ENCODE measurements at places on chromosomes 1 and 21. TPM values are rescaled to one million over a fixed set of nuclear protein-coding genes. Genes with fewer than 3 reads are reported as not detected.
A peak's percentile ranks its signal among the peaks of the same experiment; 100 is the strongest.

DNA sequence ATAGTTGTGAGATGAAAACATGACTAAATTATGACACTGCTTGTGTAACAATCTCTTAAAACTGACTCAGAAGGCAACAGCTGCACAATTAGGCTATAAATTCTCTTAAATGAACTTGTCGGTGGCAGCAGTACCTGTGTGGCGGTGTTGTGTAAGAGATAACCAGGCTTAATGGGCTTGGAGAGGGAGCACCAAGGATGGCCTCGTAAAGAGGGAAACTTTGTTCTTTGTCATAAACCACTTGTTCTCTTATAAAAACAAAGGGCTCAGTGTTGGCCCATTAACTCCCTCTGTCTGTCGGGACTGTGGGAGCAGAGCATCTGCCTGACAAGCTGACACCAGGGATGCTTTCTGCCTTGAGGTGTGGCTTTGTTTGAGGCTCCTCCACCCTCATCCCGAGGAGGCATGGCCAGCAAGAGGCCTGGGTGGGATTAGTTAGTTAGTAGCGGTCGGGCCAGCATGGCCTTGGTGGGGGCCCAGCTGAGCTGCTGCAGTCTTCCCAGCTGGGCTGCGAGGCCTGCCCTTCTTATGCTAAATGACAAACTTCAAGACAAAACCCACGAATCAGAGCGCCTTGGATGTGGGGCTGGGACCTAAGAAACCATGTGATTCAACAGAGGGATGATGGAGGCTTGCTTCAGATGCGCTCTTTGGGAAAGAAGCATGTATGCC is 171.4 kb downstream of the CAMTA1 start:
- no peak for DNase-seq

DNA sequence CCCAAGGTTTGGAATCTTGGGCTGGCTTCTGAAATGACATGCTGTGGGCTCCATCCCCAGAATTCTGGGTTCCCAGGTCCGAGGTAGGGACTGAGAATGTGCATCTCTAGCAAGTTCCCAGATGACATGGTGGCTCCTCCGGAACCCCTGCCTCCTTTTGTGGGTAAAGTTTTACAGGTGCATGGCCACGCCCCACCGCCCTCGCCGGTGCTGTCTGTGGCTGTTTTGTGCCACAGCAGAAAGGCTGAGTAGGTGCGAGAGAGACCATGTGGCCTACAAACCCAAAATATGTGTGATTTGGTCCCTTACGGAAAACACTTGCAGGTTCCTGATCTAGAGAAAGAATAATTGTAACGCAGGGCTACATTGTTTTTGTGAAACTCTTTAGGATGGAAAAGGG is 30.9 kb downstream of the SKI start:
- no peak for DNase-seq

TCHH gene
- total RNA-seq: 0.11 TPM

FMO2 gene
- total RNA-seq: 13.8 TPM

NID1 gene
- 64.2 TPM for total RNA-seq

DNA sequence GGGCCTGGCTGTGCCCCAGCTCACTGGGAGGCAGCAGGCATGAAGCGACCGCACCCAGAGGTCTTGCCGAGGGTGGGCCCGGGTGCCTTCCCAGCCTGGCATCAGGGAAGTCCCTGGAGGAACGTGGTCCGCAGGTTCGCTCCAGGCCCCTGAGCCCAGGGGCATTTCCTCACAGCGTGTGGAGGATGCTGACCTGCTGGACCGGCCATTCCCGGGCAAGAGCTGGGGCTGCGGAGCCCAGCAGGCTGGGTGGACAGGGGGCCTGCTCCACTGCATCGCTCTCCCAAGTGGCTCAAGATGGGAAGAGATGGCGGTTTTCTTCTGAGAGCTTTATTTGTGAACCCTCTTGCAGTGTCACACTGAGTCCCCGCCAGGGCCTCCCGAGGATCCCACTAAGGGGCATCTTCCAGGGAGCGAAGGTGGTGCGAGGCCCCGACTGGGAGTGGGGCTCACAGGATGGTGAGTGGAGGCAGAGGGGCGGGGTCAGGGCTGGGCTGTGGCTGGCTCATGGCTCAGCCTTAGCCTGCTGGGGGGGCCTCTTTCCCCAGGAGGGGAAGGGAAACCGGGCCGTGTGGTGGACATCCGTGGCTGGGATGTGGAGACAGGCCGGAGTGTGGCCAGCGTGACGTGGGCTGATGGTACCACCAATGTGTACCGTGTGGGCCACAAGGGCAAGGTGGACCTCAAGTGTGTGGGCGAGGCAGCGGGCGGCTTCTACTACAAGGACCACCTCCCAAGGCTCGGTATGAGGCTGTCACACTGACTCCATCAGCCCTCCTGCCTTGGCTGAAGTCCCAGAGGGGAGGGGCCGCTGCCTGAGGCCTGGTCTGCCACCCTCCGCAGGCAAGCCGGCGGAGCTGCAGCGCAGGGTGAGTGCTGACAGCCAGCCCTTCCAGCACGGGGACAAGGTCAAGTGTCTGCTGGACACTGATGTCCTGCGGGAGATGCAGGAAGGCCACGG is 7.2 kb upstream of the MMP23B start:
- DNase-seq: no peak

- no peak for DNase-seq
Observed at GRCh38 chr1:172460887-172461315, 17.0 kb upstream of the PIGC start.

DNA sequence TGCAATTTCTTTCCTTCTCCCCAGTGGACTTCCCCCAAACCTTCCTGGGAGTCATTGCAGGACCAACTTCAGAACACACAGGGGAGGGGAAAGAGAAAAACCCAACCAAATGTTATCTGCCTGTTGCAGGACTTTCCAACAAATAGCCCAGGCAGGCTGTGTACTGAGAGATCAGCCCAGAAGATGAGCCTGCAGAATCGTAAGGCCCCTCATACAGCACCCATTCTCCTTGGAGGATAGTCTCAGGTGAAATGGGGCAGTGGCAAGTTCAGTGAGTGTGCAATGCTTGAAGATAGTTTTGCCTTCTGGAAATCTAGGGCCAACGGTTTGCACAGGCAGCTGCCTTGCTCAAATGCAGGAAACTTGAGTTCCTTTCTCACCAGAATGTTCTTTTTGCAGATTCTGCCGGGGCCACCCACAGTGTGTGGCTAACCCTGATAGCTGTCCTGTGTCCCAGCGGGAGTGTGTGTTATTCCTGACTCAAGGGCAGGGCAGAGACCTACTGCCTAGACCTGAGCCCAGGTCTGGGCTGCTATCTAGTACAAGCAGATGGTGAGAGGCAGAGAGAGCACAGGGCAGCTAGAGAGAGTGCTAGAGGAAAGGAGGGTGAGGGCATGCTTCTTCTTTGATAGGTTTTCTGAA is 48.8 kb downstream of the GADD45A start:
- DNase-seq: no peak

GJB3 gene
- total RNA-seq: 0.54 TPM

DNA sequence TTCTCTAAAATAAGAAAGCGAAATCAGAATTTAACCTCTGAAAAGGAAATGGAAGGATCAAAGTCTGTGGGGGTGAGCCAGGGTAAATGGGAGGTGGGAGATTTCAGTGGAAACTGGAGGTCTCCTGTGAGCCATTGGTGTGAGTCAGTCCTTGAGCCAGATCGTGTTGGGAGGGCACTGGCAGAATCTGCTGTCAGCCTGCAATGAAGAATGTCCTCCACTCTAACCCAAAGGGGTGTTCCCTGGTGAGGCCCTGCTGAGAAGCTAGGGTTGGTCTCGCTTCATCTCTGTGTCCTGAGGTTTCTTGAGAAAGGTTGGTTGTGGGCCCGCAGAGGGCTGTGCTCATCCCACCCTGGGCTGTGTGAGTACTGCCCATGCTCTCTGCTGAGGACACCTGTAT is 2.4 kb downstream of the QSOX1 start:
- no peak for DNase-seq

DNA sequence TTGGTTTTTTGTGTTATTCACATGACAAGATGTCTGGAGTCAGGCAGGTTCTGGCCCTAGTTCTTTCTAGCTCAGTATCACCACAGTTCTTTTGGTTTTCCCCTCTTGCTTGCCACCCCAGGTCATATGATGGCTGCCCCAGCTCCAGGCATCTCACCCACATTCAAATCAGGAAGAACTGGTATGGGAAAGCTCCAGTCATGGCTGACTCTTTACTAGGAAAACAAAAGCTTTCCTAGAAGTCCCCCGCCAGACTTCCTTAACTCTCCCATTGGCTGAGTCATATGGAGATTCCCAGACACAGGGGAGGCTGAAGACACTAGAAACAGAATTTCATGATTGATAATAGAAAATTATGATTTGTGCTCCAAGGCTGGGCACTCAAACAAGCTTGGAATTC is 22.1 kb upstream of the EYA3 start:
- no peak for DNase-seq

- DNase-seq: no peak
Observed at GRCh38 chr1:201652181-201652580, 113.3 kb downstream of the NAV1 start.

CR1 gene
- total RNA-seq: 0.78 TPM

GRCh38 chr1:230160957-230161771 is 94.1 kb downstream of the GALNT2 start:
- no peak for DNase-seq

GRCh38 chr1:152013664-152014237 is 20.1 kb upstream of the S100A10 start:
- peak; percentile 57 for DNase-seq

FCMR gene
- total RNA-seq: 5.2 TPM

DNA sequence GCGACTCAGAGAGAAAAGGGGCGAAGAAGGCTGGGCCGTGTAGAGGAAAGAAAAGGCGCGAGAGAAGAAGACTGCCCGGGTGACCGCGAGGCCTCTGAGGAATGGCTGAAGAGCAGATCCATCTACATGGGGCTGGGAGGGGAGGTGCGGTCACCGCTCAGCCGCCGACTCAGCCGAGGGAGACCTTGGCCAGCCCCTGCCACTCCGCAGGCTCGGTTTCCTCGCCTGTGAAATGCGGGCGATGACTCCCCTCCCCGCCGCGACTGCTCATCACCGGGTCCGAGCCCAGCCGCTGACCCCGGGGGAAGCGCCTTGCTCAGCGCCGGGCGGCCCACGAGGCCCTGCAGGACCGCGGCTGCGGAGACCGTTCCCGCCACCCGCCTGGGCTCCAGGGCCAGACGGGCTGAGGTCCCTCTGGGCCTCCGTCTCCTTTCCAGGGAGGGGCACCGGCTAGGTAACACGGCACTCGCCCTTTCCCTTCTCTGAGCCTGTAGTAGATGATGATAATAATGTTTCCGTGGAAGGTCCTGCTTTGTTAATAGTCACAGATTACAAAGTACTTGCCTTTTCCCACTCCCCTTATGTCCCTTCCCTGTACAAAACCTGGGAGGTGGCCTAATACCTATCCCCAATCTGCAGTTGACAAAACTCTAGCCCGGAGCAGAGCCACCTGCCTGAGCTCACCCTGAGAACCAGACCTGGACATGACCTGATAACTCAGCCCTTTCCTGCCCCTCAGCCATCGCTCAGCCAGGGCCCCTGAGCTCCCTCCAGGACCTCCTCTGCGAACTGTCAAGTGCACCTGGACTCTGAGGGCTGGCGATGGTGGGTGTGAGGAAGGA is 1.6 kb upstream of the BSND start:
- DNase-seq: no peak

CATSPERE gene
- total RNA-seq: 3.0 TPM

ANXA9 gene
- total RNA-seq: 9.6 TPM

DNA sequence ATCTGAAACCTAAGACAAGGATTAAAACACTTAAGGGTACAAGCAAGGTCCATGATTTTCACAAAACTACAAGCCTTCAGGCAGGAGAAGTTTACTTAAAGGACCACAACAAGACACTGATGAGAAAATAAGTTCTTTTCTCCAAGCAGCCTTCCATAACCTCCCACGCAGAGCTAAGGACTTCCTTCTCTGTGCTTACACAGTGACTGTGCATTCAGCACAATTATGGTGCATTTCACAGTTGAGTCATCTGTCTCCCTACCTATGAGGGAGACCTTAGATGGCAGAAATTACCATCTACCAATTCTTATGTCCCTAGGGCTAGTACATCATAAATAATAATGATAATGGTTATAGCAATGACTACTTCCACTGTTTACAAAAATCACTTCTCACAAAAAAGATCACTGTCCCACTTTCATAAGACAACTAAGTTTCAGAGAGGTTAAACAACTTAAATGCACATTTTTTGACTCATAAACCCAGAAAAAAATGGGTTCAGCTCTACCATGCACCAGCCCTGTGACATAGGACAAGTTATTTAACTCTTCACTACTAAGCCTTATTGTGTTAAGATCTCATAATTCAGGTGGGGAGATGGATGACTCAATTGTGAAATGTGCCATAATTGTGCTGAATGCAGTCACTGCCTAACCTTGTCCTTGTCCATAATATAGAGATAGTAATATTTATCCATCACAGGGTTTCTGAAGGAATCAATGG is 45.3 kb downstream of the TARBP1 start:
- DNase-seq: peak; percentile 1

PFKFB2 gene
- total RNA-seq: 90.7 TPM

DNA sequence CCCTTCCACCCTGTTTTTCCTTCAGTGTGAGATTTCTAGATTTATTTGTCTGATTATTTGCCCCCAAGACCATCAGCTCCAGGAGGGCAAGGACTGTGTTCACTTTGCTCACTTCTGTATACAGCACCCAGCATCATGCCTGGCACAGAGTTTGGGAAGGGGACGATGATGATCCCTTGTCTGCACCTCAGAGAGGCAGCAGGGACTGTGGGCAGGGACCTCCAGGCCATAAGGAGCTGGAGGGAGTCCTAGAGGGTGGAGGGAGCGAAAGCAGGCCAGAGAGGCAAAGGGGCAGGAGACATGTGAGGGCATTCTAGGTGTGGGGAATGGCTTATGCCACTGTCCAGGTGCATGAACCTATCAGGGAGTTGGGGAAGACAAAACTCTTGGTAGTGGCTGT is 32.8 kb downstream of the H3-3A start:
- no peak for DNase-seq

GUCA2B gene
- not detected for total RNA-seq

GRCh38 chr1:49351768-49352167 is 575.1 kb upstream of the BEND5 start:
- DNase-seq: no peak

DNA sequence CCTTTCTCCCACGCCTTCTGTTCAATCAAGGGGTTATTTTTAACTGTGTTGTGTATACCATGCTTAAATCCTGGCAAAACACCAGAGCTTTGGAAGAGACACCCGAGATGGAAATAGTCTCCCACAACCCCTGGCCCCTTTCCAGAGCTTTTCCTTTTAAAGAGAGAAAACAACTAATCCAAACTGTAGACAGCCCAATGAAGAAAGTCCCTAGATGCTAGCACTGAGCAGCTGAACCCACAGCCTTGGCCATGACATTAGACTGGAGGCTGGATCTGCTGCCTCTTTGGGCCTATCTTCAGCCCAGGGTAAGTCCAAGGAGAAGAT is 64.9 kb upstream of the ARTN start:
- DNase-seq: peak; percentile 9

GRCh38 chr1:36419140-36419539 is 21.4 kb upstream of the LSM10 start:
- no peak for DNase-seq

TTC34 gene
- 0.81 TPM for total RNA-seq

Measured in thyroid gland (tissue), 4 donors.